ENCODE measurements at places on chromosomes 3 and 15.

DNA sequence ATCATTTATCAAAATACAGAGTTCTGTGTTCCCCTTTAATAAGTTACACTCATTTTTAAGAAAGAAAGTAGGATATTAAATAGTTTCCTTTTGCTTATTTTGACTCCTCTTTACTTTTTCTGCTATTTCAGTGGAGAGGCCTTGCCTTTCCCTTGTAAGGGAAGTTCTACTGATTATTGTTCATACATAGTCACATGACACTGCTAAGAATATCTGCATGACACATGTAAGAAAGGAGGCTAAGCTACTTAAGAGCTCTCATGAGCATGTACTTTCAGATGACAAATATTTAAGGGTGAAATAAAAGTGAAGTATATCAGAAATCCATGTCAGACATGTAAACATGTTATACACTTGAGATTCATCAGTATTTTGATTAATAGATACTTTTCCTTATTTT lies 39.0 kb downstream of the MYRIP start:
- DNase-seq, result no peak

DNA sequence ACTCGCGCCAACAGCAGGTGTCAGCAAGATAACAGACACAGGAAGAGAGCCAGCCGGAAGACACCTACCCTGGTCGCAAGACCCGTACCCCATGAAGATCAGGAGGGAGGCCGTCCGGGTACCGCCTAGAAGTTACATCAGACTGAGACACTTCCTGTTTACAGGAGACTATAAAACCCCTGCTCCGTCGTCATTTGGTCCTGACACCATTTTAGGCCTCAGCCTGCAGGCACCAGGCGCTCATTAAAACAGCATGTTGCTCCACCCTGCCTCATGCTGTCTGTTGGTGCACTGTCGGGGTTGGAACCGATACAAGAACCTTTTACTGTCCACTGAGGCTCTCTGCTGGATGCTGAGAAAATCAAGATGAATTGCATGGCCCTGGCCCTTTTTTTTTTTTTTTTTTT lies 15.6 kb upstream of the PRTG start:
- no peak for DNase-seq

- DNase-seq, result no peak
These were observed 200.3 kb downstream of the ADAMTS17 start for GRCh38 chr15:100141311-100142001.

- no peak for DNase-seq
These were observed 6.8 kb upstream of the TRIM69 start for GRCh38 chr15:44729408-44730127.

DNA sequence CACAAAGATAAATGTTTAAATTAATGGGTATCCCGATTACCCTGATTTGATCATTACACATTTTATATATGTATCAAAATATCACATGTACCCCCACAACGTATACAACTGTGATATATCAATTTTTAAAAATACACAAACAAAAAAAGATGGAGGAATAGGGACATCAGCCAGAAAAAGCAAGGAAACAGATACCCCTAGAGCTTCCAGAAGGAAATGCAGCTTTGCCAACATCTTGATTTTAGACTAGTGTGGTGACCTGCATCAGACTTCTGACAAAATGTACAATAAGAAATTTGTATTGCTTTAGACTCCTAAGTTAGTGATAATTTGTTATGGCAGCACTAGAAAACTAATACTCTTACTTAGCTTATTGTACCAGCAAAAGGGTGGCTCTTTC lies 483.8 kb downstream of the TUSC7 start:
- no peak for DNase-seq

DNA sequence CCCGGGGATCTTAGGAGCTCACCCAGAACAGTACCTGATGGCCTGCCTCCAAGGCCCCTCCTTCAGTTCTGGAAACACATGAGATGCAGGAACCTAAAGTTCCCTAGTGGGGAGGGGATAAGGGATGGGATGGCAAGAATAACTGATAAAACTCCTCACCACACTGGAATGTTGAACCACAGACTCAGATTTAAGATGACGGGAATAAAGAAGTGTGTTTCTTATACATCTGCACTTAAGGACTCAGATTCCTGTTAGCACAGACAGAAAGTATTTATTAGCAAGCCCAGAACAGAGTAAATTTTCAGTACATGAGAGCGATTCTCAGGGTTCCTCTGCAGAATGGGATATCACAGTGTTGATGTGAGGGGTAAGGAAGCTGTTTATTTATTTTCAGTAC lies 245.2 kb downstream of the TLE3 start:
- DNase-seq, result no peak

DNA sequence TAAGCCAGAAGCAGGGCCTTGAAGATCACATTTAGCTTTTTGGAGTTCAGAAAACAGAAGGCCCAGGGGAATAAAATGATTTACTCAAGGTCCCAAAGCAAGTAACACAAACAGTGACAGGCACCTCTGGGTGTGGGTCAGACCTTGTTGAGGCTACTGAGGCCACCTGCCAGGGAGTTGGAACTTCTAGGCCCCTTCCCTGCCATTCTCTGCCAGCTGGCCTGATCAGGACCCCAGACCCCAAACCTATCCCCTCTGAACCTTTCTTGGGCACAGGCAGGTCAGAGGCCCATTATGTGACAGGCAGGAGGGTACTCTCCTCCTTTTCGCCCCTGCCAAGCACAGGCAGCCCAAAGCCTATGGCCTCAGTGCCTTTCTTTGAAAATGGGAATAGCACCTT lies 49.4 kb upstream of the ATP2B2 start:
- DNase-seq, result no peak

Data from stimulated activated CD8-positive, alpha-beta memory T cell treated with anti-CD3 and anti-CD28 coated beads, Interleukin-7, amount 100 ng/mL, for 48 hours (primary cell).